Esophagus (tissue), 2 donors: ENCODE measurements at places on chromosomes 1 and 21. TPM values are rescaled to one million over a fixed set of nuclear protein-coding genes. Genes with fewer than 3 reads are reported as not detected.

The NCF2 gene
- polyA plus RNA-seq = 3.9 TPM

The MATN1 gene
- polyA plus RNA-seq = 0.02 TPM

The SLC6A17 gene
- polyA plus RNA-seq = 0.19 TPM

The APCS gene
- polyA plus RNA-seq = not detected

The HCN3 gene
- polyA plus RNA-seq = 2.4 TPM

The OR6K3 gene
- polyA plus RNA-seq = not detected

The PRSS38 gene
- not detected for polyA plus RNA-seq

The NAV1 gene
- 3.9 TPM for polyA plus RNA-seq

The ADORA3 gene
- polyA plus RNA-seq = 0.94 TPM

The PTGER3 gene
- 1.1 TPM for polyA plus RNA-seq

The AMPD1 gene
- 0.11 TPM for polyA plus RNA-seq

The CD2 gene
- 4.8 TPM for polyA plus RNA-seq
